ENCODE measurements at places on chromosomes 2 and 18.
A peak's percentile ranks its signal among the peaks of the same experiment; 100 is the strongest.

DNA sequence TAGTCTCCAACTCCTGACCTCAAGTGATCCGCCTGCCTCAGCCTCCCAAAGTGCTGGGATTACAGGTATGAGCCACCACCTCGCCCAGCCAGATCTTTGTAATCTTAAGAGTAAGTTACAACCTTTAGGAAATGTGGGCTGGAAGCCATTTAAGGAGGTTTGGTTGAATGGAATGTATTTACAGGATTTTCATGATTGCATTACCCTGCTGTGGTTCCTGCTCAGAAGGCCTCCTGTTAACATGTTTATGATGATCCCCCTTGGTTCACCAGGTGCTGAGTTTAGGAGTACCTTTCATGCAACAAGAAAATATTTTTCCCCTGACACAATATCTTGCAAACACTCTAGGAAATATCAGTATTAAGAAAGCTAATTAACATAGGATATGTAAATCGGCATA is 187.4 kb upstream of the SH3BP4 start:
- DNase-seq, result no peak

DNA sequence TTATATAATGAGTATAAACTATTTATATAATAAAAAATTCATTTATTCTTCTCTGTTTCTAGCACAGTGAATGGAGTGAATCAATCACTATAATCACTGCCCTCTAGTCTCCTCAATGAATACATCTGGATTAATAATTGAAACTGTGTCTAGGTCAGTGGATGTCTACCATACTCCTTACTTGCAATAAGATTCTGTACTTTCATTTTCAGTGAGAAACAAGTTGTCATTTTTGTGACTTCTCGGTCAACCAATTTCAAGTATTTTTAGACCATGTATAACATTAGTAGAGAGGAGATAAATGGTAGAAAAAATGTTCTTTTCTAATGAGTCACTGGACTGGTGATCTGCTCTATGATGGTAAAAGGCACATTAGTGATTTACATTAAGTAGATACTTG is 799.6 kb upstream of the CHAC2 start:
- no peak for DNase-seq

GRCh38 chr2:214836568-214836967 is 27.1 kb upstream of the BARD1 start:
- DNase-seq, result no peak

DNA sequence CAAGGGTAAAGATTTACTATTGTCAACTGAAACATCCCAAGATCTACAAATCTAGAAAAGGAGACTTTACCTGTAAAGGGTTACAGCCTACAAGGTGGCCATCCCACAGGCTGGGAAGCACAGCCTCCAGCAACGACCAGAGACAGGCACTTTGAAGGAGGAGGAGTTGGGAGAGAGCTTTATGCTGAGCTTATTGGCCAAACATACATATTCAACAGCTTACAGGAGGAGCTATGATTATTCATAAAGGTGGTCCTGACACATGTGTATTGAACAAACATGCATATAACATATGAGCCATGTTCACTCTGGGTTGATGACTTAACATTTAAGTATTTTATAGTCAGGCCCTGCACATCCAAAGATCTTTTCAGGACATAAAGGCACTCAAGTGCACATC is 11.1 kb upstream of the ABCA12 start:
- no peak for DNase-seq

- no peak for DNase-seq
Measured at GRCh38 chr2:102080451-102081242, 61.9 kb upstream of the IL1R1 start.

GRCh38 chr2:61645911-61646310 is 107.8 kb upstream of the XPO1 start:
- DNase-seq, result no peak

GRCh38 chr18:7990670-7991069 is 423.6 kb downstream of the PTPRM start:
- DNase-seq, result no peak

- peak; percentile 80 for DNase-seq
Measured at GRCh38 chr18:48161191-48161910, 230.9 kb upstream of the SMAD2 start.

GRCh38 chr2:43010438-43011157 is 215.8 kb downstream of the ZFP36L2 start:
- no peak for DNase-seq

DNA sequence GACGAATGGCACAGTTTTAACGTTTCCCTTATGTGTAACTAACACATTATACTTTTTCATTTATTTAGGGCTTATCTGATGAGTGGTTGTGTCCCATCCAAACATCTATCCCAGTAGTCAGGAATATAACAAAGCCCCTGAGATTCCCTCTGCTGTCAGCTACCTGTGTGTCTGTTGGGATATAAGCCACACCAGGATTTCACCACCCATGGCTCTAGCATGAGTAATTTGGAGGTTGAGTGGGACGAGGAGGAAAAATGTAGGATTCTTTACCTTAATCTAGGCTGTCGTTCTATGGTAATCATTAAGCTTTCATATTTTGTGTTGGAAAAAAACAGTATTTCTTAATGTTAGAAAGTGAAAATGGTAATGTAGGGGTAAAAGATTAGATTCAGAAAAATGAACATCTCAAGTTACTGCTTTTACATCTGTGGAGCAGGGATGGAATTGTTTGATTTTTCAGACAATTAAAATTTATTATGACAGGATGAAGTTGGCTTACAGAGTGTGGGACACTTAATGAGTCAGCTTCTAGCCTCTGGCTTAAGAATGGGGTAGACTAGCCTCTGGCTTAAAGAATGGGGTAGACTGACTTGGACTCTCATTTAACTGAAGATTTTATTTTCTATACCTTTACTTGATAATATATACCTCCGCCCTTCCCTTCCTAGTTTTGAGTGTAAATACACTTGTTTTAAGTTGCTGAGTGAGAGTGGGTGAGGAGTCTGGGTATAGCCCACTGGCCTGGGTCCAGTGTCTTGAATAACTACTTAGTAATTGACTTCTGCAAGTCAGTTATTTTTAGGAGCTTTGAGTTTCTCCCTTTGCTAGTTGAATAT is 88.5 kb upstream of the RANBP2 start:
- no peak for DNase-seq

GRCh38 chr2:229673676-229674075 is 40.7 kb downstream of the DNER start:
- DNase-seq, result no peak

DNA sequence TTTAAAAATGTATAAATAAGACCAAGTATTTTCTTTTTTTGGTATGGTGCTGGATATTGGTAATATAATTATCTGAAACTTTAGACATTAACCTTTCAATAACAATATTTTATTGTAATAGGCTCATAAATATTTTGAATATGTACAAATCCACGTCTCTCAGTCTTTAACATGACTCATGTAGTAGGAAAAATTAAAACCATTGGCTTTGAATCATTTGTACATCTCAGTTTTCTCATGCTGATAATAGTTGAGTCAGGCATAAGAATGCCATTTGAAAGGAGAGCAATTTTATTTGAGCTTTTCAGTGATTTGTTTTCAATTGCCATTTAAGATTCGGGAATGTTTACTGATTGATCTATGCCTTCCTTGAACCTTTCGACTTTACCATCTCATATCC is 364.8 kb downstream of the TGIF1 start:
- DNase-seq, result no peak

DNA sequence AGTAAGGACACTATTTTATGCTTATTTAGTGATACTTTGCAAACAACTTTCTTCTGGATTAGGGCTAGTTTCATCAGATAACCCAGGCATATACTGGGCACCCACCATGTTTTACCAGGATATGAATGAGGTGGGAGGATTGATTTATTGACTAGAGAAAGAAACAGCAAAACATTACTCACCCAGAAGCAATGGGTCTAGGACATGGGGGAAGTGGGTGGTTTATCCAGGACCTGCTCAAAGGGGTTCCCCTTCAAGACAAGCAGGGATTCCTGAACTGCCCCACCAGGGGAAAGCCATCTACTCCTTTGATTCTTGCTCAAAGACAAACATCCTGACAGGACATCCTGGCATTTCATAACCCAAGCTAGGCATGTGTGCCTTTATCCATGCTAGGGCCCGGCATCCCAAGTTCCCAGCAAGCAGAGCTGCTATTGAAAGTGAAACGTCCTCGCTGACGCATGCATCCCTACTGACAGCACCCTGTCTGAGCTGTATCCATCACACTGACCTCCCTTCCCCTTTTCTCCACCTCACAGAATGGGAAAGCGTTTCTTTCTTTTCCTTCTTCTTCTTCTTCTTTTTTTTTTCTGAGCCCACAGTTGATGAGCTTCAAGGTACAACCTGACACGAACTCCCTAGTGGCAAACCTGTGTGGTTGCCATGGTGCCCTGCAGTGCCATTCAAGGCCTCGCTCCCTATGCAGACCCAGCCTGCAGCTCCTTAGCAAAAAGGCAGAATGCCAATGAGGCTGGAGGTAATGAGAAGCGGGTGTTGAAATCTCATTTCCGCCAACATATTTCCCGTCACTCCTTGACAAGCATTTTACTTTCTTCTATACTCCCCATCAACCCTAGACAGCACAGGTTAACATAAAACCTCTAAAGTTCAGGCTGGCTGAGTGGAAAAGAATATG is 70.5 kb downstream of the CLHC1 start:
- DNase-seq, result peak; percentile 56

DNA sequence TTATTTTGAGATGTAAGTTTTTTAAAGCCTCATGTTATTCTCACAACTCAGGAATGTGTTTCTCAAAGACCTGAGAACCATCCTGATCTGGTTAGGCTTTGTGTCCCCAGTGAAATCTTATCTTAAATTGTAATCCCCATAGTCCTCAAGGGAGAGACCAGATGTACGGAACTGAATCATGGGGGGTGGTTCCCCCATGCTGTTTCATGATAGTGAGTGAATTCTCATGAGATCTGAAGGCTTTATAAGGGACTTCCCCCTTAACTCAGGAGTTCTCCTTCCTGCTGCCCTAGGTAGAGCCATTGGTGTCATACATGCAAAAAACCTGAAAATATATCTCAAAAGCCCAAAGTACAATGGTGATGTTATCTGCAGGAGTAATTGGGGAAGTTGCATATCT is 836.7 kb downstream of the CBLN2 start:
- no peak for DNase-seq
